Osteoblast (primary cell): ENCODE measurements at places on chromosomes 12 and 14. TPM values are rescaled to one million over a fixed set of nuclear protein-coding genes. Genes with fewer than 3 reads are reported as not detected.

The PLA2G1B gene
- not detected in 2 replicates for total RNA-seq

The ADCY4 gene
- 17.7 and 18.8 TPM in 2 replicates for total RNA-seq

The CD163 gene
- under 0.01 TPM in 2 replicates for total RNA-seq

DNA sequence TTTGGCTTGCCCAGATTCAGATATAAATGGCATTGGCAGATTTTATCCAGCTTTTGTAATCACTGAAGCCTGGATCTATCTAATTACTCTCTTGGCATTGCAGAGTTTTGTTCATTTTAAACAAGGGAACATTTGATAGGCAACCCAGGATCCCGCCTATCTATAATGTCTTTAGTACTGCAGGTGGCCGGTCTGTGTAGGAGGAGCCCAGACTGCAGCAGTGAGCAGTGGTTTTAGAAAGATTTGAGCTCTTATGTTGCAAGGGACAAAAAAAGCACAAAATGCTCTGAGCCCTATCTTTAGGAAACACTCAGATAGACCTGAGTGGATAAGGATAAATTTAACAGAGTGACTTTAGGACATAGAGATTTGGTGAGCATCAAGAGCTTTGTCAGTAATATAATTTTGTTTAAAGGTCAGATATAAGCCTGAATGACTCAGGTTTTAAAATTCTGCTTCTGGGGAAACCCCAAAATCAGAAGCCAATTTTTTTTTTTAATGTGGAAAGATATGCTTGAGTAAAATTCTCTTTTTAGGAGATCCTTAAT, 165.5 kb downstream of the SLC5A8 start:
- DNase-seq: no peak
- no peak overlapping the region for H3K4me3 ChIP-seq
- no peak overlapping the region for H3K27ac ChIP-seq
- no peaks in the 10 kb centered on the region for H3K36me3 ChIP-seq
- peaks cover 9% of the 10 kb centered on the region for H3K4me1 ChIP-seq

DNA sequence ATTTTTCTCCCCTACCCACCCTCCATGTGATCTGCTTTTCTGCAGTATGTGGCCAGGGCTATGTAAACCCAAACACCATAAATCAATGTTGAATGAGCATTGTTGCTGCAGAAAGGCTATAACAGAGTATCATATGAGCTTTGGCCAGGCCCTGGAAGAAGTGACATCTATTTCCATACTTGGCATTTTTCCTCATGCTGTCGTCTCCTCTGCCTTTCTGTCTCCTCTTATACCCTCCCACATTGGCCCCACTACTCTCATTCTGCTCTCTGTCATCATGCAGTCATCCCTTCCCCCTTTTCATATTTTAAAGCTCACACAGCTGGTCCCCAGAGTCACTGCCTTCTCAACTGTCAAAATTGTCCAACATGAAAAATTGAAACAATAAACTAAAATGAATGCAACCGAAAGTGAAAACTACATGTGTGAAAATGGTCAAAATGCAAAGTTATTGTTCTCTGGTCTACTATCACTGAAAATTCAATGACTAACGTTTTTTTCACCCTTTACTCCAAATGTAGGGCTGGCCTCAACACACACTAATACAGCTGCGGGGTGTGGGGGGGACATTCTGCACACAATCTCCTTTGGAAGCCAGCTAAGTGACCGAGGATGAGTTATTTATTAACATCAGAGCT, 290.7 kb upstream of the TMPO start:
- no peaks in the 10 kb centered on the region for H3K27me3 ChIP-seq
- no peaks in the 10 kb centered on the region for H3K4me1 ChIP-seq
- H3K36me3 ChIP-seq: no peaks in the 10 kb centered on the region
- no peak for DNase-seq

DNA sequence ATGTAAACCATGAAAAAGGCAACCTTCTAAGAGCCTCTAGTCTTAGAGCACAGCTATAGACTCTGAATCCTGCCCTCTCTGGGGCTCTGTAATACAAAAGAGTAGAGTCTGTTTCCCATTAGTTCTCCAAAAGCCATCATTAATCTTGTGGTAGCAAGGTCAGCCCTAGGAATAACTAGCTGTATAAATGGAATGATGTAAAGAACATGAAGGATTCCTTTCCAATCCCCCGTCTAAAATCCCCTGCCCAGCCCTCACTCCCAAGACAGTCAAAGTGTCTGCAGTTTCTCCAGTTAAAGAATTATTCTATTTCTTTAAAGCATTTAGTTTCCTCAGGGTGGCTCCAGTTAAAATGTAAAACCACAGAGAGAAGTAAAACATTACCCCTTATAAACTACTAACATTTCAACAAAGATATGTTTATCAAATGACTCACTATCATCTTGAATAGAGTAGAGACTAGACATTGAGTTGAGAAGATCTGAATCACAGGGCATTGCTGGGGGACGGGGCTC, 104.2 kb downstream of the ST8SIA1 start:
- peak; percentile 86 for DNase-seq
- no peaks in the 10 kb centered on the region for H3K27me3 ChIP-seq
- peaks cover 29% of the 10 kb centered on the region for H3K4me1 ChIP-seq

- peak; percentile 41 for DNase-seq
- peaks cover 14% of the 10 kb centered on the region for H3K4me1 ChIP-seq
- H3K36me3 ChIP-seq: no peaks in the 10 kb centered on the region
- H3K27me3 ChIP-seq: no peaks in the 10 kb centered on the region
- H3K27ac ChIP-seq: no peak overlapping the region
- H3K4me3 ChIP-seq: no peak overlapping the region
Measured at GRCh38 chr12:3740480-3741231, 12.3 kb downstream of the CRACR2A start.

DNA sequence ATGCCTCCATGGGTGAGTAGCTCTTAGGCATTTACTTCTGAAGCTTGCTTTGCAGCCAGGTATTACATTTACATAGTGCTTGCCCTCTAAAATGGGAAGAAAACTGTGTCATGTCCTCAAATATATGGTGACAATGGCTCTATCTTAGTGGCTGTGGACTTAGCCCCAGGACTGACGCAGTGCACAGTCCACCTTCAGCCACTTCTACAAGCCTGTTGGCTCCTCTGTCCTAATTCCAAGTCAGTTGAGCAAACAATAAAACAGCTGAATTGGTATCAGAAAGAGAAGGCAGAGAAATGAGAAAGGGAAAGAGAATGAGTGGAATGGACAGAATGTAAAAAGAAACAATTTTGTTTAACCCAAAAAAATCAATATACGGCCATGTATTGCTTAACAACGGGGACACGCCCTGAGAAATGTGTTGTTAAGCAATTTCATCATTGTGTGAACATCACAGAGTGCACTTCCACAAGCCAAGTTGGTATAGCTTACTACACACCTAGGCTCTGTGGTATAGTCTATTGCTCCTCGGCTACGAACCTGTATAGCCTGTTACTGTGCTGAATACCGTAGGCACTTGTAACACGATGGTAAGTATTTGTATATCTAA, 93.5 kb downstream of the GRIN2B start:
- H3K4me1 ChIP-seq: no peaks in the 10 kb centered on the region
- DNase-seq: no peak
- H3K27me3 ChIP-seq: no peaks in the 10 kb centered on the region

DNA sequence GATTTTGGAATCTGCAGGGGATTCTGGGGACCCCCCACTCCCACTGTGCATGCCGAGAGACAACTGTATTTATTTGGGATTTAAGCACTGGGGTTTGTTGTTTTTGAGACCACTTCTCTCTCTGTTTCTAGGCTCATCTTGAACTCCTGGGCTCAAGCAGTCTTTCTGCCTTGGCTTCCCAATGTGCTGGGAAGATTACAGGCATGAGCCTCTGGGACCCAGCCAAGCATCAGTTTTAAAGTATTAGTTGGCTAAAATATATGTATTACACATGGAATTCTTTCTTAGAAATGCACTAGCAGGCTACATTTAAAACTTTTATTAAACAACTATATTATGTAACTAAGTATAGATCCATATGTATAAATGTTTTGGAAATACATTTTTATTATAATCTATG, 78.3 kb downstream of the AEBP2 start:
- H3K4me1 ChIP-seq: no peaks in the 10 kb centered on the region
- no peak for DNase-seq
- peaks cover 12% of the 10 kb centered on the region for H3K36me3 ChIP-seq
- H3K27me3 ChIP-seq: no peaks in the 10 kb centered on the region
- H3K27ac ChIP-seq: no peak overlapping the region
